ENCODE measurements at places on chromosomes 2 and 18. TPM values are rescaled to one million over a fixed set of nuclear protein-coding genes. Genes with fewer than 3 reads are reported as not detected.

The RTKN gene
- polyA plus RNA-seq = 0.88 TPM

The CNDP1 gene
- not detected for polyA plus RNA-seq

The PDIA6 gene
- polyA plus RNA-seq = 135 TPM

The IL36RN gene
- polyA plus RNA-seq = not detected

The EVA1A gene
- not detected for polyA plus RNA-seq

The TMEM214 gene
- 34.3 TPM for polyA plus RNA-seq

The GULP1 gene
- polyA plus RNA-seq = not detected

The LIMS2 gene
- 35.1 TPM for polyA plus RNA-seq

The ANKRD30BL gene
- 0.64 TPM for polyA plus RNA-seq

The INPP5D gene
- 220 TPM for polyA plus RNA-seq

The MALL gene
- not detected for polyA plus RNA-seq

The TWIST2 gene
- polyA plus RNA-seq = not detected

The PPIL3 gene
- 33.1 TPM for polyA plus RNA-seq

The POTEJ gene
- not detected for polyA plus RNA-seq

The GPR39 gene
- not detected for polyA plus RNA-seq

The C1QL2 gene
- polyA plus RNA-seq = not detected

The MAL gene
- polyA plus RNA-seq = 10.2 TPM

The ZSWIM2 gene
- not detected for polyA plus RNA-seq

The VAMP5 gene
- 43.0 TPM for polyA plus RNA-seq

The PRKAG3 gene
- not detected for polyA plus RNA-seq

The TUBB8B gene
- polyA plus RNA-seq = 0.38 TPM
